ENCODE measurements at places on chromosomes 7 and 10. TPM values are rescaled to one million over a fixed set of nuclear protein-coding genes. Genes with fewer than 3 reads are reported as not detected.

DNA sequence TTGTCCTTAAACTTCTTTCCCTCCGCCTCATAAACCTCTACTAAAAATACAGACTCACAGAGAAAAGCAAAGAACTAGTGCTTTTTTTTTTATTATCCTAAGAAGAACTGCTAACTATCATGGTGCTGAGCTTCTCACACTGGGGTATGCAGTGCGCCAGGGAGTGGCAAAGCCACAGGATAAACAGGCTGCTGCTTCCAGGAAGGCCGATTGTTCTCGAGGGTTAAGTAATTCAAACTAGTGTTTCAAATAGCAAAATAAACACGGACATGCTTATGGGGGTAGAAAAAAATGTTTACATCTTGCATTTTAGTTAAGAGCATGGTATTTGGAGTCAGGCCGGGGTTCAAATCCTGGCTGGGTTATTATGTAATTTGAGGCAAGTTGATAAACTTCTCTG, 157.0 kb downstream of the TAX1BP1 start:
- no peaks in the 10 kb centered on the region for H3K27me3 ChIP-seq
- no peak overlapping the region for H3K27ac ChIP-seq
- H3K36me3 ChIP-seq: no peaks in the 10 kb centered on the region
- peaks cover 13% of the 10 kb centered on the region for H3K4me1 ChIP-seq

The CALN1 gene
- not detected for total RNA-seq

- no peak overlapping the region for H3K27ac ChIP-seq
- H3K4me3 ChIP-seq: no peak overlapping the region
- no peak for DNase-seq
- H3K27me3 ChIP-seq: no peaks in the 10 kb centered on the region
These were observed 62.5 kb downstream of the ABCB4 start for GRCh38 chr7:87413029-87413428.

DNA sequence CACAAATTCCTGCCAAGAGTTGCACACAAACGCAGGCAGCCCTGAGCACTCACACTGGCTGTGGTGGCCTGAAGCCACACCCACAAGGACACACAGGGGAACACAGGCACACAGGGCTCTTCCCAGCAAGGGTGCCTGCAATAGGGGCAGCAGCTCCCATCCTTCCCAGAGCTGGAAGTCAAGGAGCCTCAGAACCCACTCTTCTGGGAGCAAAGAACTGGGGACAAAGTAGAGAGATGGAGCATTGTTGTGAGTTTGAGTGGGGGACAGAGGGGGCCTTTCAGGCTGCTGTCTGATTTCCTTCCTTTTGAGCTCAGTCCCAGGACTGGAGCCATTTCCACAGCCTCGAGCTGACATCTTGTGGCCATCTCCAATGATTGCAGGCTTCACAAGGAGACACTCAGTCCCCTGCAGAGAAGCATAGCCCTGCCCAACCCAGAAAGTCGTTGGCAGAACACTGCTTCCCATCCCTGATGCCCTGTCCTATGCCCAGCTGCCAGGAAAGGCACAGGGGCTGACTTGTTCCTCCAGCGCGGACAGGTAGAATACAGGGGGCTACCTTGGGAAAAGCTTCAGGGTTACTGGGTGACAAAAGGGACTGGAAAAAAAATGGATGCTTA, 34.4 kb upstream of the SLF2 start:
- peak; percentile 14 for DNase-seq
- no peak overlapping the region for H3K4me3 ChIP-seq
- H3K36me3 ChIP-seq: no peaks in the 10 kb centered on the region
- H3K4me1 ChIP-seq: no peaks in the 10 kb centered on the region
- H3K27ac ChIP-seq: no peak overlapping the region

The ZNF365 gene
- 3.5 TPM for total RNA-seq

The HOXA7 gene
- not detected for total RNA-seq

GRCh38 chr10:104076743-104077160, 8.9 kb downstream of the COL17A1 start:
- no peak for DNase-seq
- no peak overlapping the region for H3K4me3 ChIP-seq
- H3K27ac ChIP-seq: no peak overlapping the region
- no peaks in the 10 kb centered on the region for H3K36me3 ChIP-seq
- no peaks in the 10 kb centered on the region for H3K27me3 ChIP-seq
- no peaks in the 10 kb centered on the region for H3K4me1 ChIP-seq

Measured in CD4-positive, alpha-beta memory T cell (primary cell).